ENCODE measurements at places on chromosomes 3 and 15.

DNA sequence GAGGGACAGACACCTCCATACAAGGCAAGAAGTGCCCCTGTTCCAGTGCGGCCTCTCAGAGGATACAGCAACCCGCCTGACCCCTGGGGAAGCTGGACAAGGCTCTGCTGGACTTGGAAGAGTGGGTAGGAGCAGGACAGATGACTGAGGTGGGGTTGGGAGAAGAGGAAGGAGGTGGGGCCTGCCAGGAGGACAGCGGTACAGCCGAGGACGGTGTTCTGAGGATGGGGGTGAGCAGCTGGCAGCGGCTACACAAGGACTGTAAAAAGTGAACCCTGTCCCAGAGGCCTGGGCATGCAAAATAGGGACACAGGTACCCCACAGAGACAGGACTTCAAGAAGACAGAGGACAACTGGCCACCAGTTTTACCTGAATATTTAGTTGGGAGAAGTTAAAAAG lies 23.5 kb upstream of the ELP6 start:
- no peak for DNase-seq

DNA sequence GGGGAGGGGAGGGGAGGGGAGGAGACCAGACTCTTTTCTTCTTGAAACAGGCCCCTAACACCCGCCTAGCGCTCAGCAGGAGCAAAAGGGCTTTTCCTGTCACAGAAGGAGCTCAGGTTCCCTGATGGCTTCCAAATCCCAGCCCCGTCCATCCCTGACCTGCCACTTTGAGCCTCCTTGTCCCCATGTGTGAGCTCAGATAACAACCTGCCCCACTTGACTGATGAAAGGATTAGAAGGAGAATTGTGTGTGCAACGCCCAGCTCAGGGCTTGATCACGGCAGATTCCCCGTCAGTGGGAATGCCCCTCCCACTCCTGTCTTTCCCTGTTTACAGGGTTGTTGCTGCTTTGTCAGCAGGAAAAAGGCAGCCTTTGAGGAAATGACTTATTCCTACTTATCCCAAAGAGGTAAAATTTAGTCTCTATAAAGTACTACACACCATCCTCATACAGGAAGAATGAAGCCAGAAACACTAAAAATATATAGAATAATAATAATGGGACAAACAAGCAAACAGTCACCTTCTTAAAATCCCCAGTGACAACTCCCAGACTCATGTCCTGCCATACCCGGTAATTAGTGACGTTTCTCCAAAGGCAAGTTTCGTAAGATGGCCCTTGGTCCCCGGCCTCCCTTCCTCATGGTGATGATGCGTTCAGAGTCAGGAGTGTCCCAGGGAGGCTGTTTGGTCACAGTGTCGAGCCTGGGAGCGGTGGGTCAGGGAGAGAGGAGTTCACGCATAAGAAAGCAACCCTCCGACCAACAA lies 6.1 kb upstream of the LRRC15 start:
- no peak for DNase-seq

- no peak for DNase-seq
These were observed 140.2 kb upstream of the STT3B start for GRCh38 chr3:31392568-31392967.

GRCh38 chr15:92480361-92480760 lies 86.7 kb downstream of the ST8SIA2 start:
- no peak for DNase-seq

DNA sequence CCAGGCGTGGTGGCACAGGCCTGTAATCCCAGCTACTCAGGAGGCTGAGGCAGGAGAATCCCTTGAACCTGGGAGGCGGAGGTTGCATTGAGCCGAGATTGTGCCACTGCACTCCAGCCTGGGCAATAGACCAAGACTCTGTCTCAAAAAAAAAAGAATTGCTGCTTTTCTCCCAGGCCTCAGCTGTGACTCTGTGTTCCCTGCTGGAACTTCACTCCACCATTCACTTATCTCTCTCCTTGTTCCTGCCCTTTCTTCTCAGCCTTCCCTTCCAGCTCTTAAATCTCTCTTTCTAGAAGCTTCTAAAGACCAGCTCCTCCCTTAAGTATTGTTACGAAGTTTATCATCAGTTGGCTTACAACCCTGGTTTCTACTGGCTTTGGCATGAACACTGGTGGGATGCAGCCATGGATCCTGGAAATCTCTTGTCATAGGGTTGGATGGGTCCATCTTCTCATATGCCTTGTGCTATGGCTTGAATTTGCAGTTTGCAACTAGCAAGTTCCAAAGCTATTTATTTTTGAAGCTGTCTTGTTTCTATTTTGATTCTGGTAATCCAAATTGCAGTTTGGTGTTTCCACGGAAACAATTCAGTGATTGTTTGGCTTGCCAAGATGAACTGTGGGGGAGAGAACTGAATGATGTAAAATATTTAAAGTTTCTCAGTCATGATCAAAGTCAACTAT lies 10.5 kb downstream of the C3orf62 start:
- DNase-seq, result no peak

DNA sequence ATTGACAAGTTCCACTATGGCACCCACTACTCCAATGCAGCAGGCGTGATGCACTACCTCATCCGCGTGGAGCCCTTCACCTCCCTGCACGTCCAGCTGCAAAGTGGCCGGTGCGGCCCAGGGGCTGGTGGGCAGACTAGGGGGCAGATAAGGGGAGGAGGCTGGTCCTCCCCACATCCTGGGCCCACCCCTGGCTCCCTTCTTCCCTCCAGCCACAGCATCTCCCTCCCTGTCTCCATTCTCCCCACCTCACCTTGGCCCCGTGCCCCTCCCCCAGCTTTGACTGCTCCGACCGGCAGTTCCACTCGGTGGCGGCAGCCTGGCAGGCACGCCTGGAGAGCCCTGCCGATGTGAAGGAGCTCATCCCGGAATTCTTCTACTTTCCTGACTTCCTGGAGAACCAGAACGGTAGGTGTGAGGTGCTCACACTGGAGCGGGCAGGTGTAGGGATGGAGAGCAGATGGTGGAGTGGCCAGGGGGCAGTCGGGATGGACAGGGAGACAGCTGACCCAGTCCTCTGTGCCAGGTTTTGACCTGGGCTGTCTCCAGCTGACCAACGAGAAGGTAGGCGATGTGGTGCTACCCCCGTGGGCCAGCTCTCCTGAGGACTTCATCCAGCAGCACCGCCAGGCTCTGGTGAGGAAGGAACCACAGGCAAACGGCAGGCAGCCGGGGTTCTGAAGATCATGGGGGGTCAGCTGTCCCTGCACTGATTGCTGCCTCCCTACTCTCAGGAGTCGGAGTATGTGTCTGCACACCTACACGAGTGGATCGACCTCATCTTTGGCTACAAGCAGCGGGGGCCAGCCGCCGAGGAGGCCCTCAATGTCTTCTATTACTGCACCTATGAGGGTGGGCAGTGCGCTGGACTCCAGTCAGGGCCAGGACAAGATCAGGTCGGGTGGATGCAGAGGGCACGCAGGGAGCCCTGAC lies 26.0 kb downstream of the NBEAL2 start:
- DNase-seq, result no peak

DNA sequence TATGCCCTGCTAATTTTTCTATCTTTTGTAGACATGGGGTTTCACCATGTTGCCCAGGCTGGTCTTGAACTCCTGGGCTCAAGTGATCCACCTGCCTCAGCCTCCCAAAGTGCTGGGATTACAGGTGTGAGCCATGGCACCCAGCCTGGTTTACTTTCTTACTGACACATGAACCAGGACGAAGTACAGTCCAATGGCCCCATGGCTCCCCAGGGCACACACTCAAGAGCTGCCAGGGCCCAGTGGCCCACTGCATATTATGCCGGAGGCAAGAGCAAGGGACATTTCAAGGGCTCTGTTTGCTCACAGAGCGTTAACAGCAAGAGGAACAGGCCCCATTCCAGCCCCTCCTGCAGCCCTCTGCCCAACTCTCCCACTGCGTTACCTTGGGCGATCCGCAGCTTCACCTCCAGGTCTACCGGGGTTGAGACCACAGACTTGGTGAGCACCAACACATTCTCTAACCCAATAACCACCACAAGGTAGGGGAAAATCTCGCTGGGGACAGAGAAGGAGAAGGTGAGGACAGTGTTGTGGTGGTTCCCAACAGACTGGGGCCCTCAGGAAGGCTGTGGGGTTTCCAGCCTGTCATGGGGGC lies 42.8 kb downstream of the PTPN23 start:
- DNase-seq, result no peak

- peak; percentile 67 for DNase-seq
These were observed 681 bp downstream of the PIK3CB start for GRCh38 chr3:138833899-138834595.

GRCh38 chr3:180678231-180678630 lies 1.1 kb downstream of the CCDC39 start:
- no peak for DNase-seq

GRCh38 chr15:94610069-94610468 lies 378.7 kb downstream of the MCTP2 start:
- no peak for DNase-seq

DNA sequence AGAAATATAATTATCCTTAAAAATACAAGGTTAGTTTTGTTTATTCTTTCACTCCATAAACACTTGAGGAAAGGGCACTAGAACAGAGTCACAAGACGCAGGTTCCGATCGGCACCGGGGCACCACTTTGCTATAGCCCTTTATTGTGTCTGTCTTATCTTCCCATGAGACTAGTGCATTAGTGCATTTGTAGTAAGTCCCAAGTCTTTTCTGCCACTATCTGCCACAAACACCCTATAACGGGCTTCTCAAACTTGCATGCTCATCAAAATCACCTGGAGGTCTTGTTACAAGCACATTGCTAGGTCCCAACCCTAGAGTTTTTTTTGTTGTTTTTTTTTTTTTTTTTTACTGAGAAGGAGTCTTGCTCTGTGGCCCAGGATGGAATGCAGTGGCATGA lies 213.1 kb downstream of the FOXP1 start:
- no peak for DNase-seq

DNA sequence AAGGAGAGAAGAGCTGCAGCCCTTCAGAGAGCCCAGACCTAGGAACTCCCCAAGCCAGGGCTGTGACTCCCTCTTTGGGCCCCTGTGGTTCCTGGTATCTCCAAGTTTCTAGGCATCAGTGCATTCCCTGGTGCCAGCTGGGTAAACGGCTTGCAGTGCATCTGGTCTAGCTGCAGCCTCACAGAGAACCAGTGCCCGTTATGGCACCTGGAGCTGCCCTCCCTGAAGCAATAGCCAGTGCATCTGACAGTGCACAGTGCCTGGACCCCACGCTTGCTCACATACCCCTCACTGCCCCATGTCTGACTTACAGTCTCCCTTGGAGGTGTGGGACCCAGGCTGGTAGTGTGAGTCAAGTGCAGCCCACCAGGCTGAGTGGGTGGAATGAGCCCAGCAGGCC lies 52.1 kb downstream of the LSAMP start:
- no peak for DNase-seq
